ENCODE measurements at places on chromosomes 7 and 10.
A peak's percentile ranks its signal among the peaks of the same experiment; 100 is the strongest.

DNA sequence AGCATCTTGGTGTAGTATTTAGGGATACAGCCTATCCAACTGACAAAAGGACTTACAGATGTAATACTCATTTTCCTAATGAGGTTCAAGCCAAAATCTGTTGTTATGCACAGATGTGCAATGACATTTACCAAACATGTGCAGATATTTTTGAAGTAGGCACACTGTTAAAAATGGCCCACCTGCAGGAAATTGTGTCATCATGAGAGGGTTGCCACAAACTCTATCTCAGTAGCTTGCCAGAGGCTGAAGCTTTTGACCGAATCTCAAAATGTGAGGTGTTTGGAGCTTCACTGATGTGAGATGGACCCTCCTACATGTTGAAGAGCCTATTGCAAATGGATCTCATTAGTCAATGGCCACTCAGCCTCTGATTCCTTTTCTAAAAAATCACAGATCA, 89.7 kb upstream of the CSTF2T start:
- DNase-seq: no peak

- peak; percentile 2 for DNase-seq
Observed at GRCh38 chr7:50450590-50451032, 461 bp upstream of the FIGNL1 start.

GRCh38 chr7:107951172-107951787, 51.7 kb downstream of the LAMB1 start:
- no peak for DNase-seq

DNA sequence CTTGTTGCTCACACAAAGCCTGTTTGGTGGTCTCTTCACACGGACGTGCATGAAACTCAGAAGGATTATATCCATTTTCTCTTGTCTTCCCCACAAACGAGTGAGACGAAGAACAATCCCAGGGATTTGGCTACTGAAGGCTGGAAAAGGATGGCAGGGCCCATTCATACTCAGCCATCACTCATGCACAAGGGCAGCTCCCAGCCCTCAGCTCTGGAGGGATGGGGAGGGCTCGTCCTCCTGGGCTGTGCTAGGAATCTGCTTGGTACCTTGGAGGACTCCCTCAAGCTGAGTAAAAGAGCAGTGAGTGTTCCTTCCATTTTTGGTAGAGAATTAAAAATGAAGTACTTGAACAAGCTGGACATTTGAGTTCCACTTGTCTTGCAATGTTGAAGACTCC, 33.2 kb upstream of the RAB18 start:
- no peak for DNase-seq

DNA sequence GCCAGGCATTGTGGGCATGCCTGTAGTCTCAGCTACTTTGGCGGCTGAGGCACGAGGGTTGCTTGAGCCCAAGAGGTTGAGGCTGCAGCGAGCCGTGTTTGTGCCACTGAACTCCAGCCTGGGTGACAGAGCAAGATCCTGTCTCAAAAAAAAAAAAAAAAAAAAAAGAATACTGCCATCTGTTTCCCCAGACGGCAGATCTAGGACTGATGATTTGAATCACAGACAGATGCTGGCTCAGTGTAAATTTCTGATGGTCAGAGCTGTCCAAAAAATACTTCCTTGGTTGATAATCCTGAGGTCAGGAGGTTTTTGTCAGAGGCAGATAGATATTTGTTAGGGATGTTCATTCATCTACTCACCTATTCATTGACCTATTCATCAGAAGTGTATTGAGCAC, 130.7 kb downstream of the REEP3 start:
- no peak for DNase-seq

- DNase-seq: no peak
Observed at GRCh38 chr7:157564517-157565177, 227.8 kb downstream of the DNAJB6 start.

DNA sequence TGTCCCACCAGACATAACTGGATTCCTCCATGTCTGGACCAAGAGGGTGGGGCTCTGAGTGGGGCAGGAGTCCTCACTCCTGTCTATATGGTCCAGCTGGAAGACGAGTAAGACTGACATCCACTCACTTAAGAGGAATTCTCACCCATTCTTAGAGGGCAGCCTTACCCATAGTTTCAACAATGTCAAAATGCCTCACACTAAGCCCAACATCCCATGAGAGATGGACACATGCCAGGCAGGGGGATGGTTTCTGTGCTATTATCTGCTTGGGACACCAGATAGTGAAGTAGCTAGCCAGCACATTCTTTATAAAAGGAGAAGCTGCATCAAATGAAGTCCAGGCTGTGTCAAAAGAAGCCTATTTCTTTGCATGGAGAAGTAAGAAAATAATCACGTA, 4.7 kb upstream of the LANCL2 start:
- no peak for DNase-seq

GRCh38 chr10:96235326-96236089, 35.9 kb downstream of the BLNK start:
- DNase-seq: no peak

- no peak for DNase-seq
Observed at GRCh38 chr10:64515970-64516699, 994.9 kb downstream of the REEP3 start.

- no peak for DNase-seq
Observed at GRCh38 chr10:15196021-15196834, 27.7 kb upstream of the NMT2 start.

GRCh38 chr10:100372415-100373297, 25.6 kb downstream of the SCD start:
- DNase-seq: no peak

DNA sequence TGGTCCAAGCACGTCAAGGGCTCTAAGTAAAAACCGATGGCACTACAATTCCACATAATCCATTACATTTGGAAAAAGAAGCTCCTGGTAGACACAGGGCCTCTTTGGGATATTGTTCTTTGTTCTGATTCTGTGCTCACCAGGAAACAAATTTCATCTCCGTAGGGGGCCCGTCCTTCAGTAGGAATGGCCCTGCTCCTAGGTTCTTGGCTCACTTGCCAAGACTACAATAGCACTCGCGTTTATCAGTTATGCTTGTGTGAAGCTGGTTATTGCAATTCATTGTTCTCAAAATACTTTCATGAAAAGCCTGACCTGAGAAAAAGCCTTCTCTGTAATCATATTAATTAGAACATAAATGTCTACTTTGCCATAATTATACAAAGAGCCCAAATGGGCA, 10.3 kb upstream of the ZC3HAV1L start:
- DNase-seq: no peak

DNA sequence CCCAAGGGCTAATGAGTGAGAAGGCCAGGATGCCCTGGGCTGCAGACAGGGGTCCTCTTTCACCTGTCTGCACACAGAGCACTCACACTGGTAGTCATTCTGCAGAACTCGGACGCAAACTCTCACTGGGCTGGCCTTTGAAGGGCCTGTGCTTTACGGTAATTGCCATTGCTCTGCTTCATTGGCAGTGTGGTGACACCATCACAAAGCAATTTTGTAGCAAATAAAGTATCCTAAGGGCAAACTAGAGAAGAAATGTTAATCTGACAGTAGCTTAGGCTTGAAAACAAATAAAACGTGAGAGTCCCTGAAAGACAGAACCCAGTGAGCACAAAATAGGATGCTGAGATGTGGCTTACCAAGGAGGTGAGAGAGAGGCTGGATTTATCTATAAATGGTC, 30.6 kb upstream of the FIGNL1 start:
- no peak for DNase-seq

DNA sequence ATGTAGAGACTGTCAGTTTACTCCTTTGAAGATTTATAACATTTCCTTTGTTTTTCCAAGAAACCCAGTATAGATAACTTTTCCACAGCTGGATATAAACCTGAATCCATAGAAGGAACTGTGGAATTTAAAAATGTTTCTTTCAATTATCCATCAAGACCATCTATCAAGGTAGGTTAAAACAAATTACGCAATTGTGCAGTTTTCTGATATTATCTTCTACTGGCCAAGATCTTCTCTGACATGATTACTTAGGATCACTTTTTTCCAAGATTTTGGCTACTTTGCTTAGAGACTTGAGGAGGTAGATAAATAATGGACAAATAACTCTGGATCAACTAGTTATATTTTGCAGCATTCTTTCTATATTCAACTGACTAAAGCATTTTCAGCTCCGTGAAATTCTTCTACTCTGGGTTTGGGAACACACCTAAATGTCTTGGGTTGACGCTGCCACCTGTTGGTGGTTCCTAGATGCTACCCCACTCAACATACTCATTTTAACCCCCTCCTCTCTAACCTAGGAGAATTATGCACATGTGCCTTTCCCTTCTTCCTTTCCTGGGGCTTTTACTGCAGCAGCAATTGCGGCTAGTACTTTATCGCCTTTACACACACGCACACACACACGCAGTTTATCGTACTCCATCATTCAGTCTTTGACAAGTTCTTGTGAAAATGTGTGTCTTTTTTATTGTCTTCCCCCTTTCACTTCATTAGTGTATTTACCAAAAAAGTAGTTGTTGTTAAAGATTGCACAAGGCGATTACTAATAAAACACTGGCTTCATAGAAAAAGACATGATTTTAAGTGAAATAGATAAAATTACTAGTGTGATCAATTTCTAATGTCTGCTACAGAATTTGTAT, 32.7 kb downstream of the ABCB5 start:
- DNase-seq: no peak

DNA sequence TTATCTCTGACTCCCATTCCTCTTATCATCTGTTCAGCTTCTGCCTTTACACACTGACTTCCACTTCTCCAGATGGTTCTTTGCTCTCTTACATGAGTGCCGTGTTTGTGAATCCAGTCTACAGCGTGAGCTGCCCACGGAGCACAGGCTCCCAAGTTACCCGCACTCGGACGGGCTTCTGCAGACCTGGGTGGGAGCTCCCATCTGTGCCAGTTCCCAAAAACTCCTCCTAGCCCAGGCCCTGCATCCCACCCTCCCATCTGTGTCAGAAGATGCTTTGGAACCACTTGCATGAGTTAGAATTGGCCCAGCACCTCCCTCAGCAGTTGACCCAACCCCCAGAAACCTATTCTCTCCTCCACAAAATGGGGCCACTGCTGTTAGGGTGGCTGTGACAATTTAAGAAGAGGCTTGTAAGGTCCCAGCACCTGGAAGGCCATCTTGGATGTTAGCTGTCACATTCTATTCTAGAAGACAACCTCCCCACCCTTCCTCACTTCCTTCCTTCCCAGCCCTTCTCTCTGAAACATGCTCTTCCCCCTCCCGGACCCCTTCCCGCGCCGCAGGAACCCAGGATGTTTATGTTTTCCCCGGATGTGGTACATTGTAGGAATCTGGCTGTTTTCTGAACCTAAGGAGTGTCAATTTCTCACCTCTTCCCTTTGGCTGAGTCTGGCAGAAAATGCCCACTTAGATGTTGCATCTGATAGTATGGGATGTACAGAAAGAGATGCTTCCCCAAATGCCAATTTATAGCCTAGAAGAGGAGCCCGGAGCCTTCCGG, 79.2 kb downstream of the CCDC3 start:
- DNase-seq: no peak

DNA sequence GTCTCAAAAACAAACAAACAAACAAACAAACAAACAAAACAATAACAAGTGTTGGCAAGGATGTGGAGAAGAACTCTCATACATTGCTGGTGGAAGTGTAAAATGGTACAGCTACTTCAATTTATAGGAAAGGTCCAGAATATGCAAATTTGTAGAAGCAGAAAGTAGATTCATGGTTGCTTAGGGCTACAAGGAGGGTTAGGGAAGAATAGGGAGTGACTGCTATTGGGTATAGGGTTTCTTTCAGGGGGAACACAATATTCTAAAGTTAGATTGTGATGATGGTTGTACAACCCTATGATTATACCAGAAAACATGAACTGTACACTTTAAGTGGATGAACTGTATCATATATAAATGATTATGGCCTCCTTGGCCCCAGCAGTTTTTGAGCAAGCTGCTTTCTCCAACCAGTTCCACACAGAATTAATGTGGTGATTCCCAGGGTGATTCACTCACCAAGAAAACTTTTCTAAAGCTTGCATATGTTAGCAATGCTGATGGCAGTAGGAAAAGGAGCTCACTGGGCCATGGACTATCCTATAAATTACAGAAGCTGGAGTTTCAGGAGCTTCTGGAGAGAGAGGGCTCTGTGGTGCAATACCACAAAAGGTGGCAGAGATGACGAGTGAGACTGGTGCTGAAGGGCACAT, 52.8 kb upstream of the KCNIP2 start:
- DNase-seq: no peak

- DNase-seq: no peak
Observed at GRCh38 chr7:77933394-77933793, 134.8 kb downstream of the PHTF2 start.

DNA sequence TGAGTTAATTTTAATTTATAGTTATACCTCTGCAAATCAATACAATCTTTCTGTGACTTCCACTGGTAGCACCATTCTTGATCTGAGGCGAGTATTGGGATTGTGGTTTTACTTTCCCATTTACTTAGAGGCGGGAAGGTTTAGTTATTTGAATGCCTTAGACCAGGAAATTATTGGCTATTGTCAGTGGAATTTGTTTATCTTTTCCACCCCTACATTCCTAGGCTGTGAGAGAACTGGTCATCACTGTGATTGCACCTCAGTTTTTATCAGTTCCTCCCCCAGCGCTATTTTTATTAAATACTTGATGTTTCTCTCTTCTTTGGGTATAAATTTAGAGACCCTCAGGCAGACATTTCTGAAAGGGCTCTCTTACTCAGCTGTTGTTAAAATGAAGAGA, 29.9 kb downstream of the CDK14 start:
- no peak for DNase-seq

DNA sequence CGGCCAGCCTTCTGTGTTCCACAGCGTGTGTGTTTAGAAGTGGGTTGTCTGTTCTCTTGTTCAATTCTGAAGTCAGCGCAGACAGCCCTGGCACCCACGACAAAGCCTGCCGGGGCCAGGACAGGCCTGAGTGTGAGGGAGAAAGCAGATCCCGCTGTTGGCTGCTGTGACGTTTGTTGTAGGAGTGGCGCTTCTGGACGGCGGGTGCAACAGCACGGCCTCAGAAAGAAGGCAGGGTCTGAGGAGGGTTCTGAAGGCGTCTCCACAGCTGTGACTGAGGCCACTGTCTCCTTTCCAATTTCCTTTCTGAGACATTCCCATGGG, 76.2 kb downstream of the VIPR2 start:
- no peak for DNase-seq

GRCh38 chr7:18844735-18845134, 272.7 kb downstream of the TWIST1 start:
- no peak for DNase-seq

DNA sequence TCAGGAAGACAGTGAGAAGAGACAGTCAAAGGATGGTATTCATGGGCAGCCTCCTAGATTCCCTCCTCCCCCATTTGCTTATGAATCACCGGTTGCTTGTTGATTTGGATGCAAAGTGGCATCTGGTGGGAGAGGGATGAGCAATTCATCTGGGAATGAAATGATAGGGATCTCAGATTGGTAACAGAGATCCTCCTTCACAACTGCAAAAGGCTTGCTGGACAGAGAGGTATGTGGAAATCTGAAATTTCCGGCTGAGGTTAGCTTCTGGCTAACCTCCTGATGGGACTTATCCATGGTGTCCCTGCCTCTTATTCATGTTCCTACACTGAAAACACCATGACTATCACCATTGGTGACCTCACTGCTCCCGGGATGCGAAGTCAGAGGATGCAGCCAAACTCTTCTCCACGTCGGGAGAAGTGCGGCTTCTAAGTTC, 48.4 kb upstream of the PODXL start:
- no peak for DNase-seq

- no peak for DNase-seq
Observed at GRCh38 chr10:109698086-109698485, 225.2 kb downstream of the XPNPEP1 start.

Data from stimulated activated CD8-positive, alpha-beta memory T cell treated with anti-CD3 and anti-CD28 coated beads, Interleukin-12 subunit alpha, Interleukin-12 subunit beta, amount 100 ng/mL, for 1 hour (primary cell).